ENCODE measurements at places on chromosomes 5 and 9.

- DNase-seq = peak; percentile 41
Measured at GRCh38 chr5:113487781-113488644, at the start of gene MCC. MCC (minus strand) TSS chr5:113488453.

DNA sequence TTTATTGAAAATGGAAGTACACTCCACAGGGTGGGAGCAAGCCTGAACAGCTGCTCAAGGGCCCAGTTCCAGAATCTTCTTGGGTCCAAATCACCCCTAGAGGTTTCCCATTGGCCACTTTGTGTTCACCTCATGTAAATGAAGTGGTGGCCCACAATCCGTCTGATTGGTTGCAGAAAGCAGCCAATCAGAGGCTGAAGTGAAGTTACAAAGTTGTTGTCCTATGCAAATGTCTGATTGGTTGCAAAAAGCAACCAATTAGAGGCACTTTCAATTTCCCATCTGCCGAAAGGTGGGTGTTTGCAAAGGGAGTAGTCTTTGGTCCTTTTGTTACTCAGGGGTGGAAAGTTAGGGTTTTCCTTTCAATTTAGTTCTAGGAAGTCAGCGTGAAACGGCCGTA lies 8.8 kb downstream of the TMEM171 start:
- DNase-seq = no peak

DNA sequence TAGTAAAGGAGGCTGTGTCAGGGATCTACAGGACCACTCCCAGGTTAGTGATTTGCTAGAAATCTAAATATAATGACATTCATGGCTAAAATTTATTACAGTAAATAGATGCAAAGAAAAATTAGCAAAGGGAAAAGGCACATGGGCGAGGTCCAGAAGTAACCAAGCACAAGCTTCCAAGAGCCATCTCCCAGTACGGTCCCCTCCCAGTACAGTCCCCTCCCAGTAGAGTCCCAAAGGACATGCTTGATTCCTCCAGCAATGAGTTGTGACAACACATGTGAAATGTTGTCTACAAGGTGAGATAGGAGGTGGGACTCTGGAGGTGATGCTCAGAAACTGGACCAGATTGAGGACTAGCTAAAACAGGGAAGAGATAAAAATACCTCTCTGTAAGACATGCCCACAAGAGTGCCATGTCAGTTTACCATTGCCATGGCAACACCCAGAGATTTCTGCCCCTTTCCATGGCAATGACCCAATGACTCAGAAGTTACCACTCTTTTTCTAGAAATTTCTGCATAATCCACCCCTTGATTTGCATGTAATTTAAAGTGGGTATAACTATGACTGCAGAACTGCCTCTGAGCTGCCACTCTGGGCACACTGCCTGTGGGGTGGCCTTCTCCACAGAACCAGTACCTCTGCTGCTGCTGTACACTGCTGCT lies 27.9 kb upstream of the CEMIP2 start:
- no peak for DNase-seq

DNA sequence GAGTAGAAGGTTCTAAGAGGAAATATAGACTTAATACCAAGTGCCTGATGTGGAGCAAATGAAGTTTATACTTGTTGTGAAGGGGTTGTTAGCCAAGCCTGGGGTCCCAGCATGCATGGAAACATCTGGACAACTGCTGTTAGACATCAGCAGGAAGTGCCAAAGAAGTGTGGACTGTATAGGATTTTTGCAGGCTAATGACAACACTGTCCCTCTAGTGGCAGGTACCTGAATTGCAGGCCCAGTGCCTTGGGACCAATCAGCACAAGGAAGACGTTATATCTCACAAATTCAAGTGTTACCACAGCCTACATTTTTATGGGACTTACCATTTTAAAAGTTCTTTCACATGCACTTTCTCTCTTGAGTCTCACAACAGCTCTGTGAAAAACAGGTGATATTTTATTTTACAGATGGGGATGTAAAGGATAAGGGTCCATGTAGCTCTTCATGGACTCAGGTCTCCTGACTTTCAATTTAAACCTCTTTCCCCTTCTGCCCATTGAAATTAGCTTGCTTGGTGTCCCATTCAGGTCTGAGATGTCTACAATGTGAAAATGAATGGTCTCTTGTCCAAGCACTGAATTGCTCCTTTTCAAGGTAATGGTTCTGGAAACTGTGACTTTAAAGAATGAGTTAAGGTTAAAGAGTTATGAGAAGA lies 89.0 kb upstream of the MAP1B start:
- DNase-seq = no peak

- no peak for DNase-seq
Measured at GRCh38 chr5:59553992-59554391, 339.5 kb downstream of the PDE4D start.

DNA sequence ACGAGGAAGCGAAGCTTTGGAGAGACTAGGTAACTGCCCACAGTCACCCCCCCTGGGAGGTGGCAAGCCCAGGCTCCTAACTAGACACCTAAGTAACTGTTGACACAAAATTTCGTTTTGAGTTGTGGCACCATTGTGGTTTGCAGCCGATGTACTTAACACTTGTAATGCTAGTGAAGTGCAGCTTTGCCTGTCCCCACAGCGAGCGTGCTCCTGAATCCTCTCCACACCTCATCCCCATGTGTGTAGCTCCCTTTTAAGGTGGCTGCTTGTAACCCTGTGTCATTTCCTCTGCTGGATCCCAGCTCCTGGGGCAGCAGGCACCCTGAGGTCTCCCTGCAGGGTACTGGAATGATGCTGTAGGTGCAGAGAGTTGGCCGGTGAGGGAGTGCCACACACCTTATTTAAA lies 114.9 kb downstream of the TRIO start:
- DNase-seq = no peak

GRCh38 chr5:36360307-36360706 lies 58.6 kb upstream of the RANBP3L start:
- no peak for DNase-seq

Data from brain pericyte (primary cell).